ENCODE measurements at places on chromosomes 11 and 22.

GRCh38 chr11:35236667-35237003 lies 97.7 kb downstream of the CD44 start:
- peak; percentile 9 for DNase-seq

DNA sequence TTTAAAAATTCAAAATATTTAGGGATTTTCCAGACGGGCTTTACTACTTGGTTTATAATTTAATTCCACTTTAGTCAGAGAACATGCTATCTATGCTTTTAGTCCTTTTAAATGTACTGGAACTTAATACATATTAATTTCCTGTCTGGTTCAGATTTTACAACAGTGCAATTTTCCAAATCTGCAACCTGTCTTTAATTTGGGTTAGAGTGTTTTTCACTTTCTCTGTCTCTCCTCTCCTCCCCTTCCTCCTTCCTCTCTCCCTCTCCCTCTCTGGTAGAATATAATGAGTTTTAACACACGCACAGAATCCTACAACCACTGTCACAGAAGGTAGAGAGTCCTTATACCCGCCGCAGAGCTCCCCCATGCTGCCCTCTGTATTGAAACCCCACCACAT lies 950.7 kb downstream of the BRD1 start:
- DNase-seq: no peak

- no peak for DNase-seq
Observed at GRCh38 chr11:112558691-112559090, 298.0 kb upstream of the PLET1 start.

DNA sequence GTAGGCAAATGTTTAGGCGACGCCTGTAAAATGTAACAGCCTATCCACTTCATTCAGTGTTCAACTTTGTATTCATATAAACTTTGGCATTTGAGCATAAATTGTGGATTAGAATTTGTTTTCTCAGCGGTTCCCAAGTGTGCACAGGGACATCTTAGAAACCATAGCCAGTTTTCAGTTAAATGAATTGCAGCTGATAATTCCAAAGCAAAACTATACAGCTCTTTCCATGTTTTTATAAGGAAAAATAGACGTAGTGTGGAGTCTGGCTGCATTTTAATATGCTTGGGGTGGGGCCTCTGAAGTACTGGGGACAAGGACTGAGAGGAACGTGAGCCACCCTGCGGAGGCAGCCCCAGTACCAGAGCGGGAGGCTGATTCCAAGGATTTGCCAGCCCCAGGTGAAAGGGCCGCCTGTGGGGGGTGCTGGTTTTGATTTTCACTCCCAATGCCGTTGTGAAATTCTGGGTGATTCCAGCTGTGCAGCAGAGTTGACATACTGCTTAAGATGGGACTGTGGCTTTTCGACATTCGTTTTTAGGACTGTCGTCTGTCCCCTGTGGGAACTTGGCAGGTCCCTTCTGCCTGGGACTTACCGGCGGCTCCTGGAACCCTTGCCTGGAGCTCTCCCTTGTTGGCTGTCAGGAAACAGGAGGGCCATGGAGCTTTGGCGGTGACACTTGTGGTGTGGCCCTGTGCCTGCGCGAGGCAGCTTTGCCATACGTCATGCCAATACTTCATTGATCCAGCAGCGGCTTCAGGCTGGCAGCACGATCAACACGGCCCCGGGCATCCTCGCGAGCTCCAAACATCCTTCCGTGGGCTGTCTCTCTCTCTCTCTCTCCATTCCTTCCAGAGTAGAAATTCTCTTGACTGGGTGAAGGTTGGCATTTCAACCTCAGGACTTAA lies 370.9 kb downstream of the TBC1D22A start:
- no peak for DNase-seq

DNA sequence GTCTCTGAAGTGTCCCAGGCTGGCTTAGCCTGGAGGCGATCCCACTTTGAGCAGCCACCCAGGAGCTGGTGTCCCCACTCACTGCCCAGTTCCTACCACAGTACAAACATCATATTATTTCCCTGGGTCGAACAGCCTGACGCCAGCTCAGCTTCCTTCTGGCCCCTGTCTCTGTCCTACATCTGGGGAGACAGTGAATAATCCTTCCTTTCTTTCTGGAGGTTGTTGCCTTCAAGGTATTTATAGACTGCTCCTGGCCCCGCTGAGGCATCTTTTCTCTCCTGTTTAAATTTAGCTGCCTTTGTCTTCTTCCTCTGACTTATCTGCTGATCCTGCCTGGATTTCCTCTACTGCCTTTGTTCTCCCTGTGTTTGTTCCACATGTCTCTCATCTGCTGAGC lies 56.8 kb upstream of the LRRC55 start:
- DNase-seq: peak; percentile 33

- DNase-seq: no peak
Observed at GRCh38 chr11:81913793-81914192, 819.9 kb downstream of the FAM181B start.

DNA sequence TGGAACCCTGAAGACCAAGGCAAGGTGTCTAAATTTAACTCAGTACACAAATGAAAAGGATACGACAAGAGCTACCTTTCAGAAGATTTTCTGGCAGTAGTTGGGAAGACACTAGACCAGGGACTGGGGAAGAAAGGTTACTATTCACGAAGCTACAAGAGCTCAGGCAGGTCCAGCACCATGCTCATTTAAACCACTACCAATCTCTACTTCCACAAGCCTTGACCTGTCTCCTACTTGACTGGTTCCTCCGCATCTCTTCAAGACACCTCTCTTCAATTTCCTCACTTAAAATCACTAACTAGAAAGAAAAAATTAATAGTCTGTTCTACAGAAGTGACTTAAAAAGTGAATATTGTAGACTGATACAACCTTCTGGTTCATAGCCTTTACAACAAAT lies 22.9 kb downstream of the TCF20 start:
- no peak for DNase-seq

GRCh38 chr11:118763041-118763440 lies 27.9 kb downstream of the DDX6 start:
- no peak for DNase-seq

- DNase-seq: no peak
Observed at GRCh38 chr11:74478877-74479731, 11.8 kb upstream of the KCNE3 start.

DNA sequence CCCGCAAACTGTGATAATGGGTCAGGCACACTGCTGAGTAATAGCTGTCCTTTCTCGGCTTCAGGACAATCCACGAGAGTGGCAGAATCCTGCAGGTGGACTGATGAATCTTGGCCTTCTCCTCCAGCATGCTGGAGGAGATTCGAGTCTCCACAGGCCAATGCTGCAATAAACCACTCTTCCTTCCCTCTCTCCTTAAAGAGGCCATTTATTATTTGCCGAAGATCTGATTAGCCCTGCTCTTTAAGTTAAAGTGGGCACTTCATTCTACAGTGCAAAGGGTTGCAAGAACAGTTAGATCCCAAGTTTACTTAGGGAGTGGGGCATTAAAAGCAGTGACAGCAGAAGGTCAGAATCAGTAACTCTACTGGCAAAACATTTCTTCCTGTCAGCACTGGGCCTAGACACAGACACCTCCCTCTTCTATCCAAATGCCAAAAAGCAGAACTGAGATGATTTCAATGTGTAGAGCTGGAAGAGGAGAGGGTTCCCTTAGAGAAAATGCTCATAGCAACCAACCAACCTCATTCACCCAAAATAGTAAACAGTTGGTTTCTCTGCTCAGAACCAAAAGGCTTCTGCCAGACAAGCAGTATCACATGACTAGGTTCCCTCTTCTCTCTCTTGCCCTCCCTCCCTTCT lies 121.7 kb downstream of the SGSM3 start:
- DNase-seq: no peak

- no peak for DNase-seq
Observed at GRCh38 chr11:126083829-126084607, 21.4 kb upstream of the CDON start.

DNA sequence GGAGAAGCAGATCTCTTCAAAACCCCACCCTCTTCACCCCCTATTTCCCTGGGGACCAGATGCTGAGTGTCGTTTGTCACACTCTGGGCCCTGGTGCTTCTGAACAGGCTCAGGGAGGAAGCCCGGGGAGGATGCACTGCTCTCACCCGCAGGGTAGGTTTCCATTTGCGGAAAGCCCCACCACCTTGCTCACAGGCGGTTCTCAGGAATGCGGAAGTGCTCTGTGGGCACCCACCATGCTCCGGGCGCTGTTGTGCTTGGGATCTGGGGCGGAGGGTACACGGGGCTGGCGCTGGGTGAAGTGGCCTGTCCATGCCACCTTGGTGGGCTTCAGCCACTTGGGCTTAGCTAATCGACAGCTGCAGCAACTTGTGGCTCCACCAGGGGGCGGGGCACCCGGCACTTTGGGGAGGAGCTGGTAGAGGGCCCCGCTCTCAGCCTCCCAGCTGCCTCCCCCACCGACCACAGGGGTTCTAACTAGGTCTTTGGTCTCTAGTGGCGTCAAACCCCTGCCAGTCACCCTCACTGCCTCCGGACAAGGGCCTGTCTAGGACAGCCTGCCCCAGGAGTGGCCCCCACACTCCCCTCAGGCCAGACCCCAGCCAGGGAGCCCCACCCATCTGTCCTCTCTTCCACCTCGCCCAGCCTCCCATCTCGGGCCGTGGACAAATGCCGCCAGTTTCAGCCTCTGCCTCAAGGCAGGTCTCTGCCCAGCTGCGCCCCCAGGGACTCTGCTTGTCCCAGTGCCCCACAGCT lies 7.4 kb downstream of the NDUFV1 start:
- DNase-seq: peak; percentile 66
